ENCODE measurements at places on chromosomes 2 and 18.
A peak's percentile ranks its signal among the peaks of the same experiment; 100 is the strongest.

- no peak for DNase-seq
These were observed 280.2 kb downstream of the SRBD1 start for GRCh38 chr2:45330637-45331409.

- no peak for DNase-seq
These were observed 39.9 kb upstream of the TSPYL6 start for GRCh38 chr2:54295911-54296310.

GRCh38 chr2:48221846-48222516 lies 308.0 kb upstream of the STON1 start:
- DNase-seq: no peak

GRCh38 chr18:22552899-22553460 lies 135.3 kb upstream of the CTAGE1 start:
- DNase-seq: no peak

DNA sequence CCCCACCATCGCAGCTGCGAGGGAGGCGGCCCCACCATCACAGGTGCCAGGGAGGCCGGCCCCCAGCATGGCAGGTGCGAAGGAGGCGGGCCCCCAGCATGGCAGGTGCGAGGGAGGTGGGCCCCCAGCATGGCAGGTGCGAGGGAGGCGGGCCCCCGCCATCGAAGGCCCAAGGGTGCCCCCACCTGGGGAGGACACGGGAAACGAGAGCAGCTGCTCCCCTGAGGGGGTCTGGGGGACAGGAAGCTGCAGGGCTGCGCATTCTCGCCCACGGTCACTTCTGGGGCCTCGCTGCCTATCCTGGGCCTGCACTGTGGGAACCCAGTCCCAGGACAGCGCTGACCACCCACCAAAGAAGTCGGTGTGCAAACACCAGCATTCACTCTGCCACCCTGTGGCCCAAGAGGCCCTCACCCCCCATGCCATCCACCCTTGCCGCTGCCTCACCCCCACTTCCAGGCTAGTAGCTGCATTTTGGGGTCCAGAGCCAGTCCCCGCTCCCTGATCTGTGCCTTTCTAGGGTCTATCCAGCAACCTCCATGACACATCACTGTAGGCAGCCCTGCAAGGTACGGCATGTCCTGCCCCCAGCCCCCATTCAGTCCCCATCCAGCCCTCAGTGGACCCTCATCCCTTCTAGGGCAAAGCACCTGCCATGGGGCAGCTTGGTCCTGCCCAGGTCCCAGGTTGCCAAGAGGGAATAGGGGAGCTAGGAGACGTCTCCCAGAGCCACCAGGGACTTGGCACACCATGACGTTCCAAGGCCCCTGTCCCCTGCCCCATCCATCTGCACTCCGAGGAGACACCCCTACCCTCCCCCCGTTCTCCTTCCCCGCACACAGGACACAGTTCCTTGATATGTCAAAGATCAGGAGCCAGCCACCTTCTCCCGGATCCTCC lies 24.0 kb upstream of the GPC1 start:
- no peak for DNase-seq

- peak; percentile 93 for DNase-seq
These were observed 12.4 kb upstream of the GMCL1 start for GRCh38 chr2:69816923-69817542.

DNA sequence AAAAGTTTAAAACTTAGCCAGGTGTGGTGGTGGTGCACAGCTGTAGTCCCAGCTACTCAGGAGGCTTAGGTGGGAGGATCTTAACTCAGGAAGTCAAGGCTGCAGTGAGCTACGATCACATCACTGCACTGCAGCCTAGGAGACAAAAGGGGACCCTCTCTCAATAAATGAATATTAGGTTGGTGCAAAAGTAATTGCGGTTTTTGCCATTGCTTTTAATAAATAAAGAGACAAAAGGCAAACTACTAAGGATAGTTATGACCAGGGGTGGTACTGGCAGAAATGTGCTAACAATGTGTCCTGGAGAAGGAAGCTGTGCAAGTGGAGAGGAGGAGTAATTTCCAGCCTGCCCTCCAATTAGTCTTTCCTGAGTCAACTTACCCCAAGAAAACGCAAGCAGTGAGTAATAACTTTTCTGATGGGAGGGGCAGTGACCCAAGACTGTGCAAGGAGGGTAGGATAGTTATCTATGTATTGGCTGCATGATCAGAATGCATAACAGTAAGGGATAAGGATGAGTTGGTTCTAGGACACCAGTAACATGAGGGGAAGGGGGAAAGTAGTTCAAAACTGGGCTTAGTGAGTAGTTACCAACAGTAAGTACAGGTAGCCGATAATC lies 1.5 kb downstream of the EXOC6B start:
- DNase-seq: no peak

DNA sequence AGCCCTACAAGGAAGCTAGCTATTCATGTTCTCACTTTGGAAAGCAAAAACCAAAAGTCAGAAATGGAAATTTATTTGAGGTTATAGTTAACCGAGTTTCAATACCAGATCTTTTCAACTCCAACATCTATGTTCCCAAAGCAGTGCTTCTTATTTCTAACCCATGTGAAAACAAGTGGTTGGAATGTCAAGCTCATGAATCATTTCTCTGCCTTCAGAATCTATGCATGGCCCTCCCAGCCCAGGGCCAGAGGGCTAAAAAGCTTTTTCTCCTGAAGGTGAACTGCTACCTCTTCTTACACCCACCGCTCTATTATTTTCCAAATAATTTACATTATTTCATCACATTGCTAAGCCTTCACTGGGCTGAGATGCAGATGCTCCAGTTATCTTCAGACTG lies 158.4 kb downstream of the SP3 start:
- no peak for DNase-seq

- DNase-seq: no peak
These were observed 359.4 kb upstream of the KCNH7 start for GRCh38 chr2:163198007-163198406.

DNA sequence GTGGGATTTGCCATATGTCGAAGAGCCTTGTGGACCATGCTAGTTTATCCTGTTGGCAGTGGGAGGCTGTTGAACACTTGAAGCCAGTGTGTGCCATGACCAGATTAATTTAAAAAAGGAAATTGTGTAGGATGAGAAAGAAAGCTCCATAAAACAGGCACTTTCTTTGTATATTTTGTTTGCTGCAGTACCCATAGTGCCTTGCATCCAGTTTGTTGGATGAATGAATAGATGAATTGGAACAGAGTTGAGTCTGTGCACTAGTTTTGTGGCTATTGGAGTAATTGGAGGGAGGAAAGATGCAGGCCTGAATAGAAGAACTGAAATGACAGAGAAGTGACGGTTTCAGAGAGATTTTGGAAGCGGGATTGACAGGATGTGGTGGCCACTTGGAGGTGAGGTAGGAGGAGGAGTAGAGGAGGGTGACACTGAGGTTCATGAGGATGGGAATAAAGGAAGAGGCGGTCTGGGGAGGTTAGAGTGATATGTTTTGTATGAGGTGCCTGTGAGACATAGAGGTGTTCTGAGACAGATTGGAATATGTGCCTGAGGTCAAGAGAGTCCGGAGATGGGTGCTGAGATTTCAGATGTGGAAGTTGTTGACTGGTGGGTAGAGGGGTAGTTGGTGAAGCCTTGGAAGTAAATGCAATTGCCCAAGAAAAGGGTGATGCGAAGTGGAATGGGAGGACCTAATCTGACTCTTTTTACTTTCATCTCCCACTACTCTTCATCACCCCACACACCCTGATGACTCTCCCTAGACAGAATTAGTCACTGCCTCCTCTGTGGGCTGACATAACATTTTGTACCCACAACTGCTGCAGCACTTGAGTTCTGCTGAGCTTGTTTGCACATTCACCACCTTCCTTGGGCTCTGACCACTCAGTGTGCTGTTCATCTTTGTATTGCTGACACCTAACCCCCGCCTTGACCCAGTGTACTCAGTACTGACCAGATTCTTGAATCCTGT lies 5.1 kb downstream of the DGUOK start:
- no peak for DNase-seq

DNA sequence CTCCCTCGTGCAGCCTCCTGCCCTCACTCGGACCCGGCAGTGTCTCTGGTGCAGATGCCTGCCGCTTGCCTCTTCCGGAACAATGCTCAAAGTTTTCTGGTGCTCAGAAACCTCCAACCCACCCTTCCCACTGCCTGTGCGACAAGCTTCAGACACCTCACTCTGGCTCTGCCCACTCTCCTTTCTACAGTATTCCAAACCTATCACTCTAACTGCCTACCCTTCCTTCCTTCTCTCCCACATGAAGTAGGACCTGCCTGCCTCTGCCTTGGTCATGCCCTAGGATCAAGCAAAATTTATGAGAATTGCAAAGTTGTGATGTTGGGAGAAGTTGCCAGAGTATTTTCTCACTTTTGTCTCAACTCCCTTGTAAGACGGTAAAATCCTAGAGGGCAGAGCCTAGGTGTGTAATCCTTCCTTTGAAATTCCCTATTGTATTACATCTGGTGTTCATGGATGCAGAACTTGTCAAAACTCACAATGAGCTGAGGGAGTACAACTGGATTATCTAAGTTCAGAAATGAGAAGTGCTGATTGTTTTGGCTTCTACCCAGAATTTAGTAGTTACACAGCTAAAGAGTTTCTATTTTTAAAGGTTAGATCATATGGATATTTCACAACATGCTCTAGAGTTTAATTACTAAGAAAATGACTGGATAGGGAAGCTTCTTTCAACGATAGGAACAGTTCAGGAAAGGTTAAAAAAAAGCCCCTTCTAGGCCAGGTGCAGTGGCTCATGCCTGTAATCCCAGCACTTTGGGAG lies 7.2 kb downstream of the NPC1 start:
- DNase-seq: no peak

DNA sequence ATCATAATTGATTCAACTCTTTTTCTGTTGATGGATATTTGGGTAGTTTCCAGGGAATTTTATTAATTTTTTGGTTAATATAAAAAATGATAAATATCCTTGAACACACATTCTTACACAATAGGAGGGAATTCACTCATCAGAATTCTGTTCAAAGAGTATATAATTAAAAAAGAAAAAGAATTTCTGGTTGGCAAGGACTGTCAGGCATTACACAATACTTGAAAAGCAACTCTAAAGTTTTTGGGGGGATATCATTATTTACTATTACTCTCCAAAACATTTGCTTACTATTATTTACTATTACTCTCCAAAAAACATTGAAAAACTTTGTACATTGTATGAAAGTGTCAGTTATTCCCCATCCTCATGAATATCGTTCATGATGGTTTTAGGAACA lies 38.0 kb downstream of the G6PC2 start:
- no peak for DNase-seq

GRCh38 chr2:134212746-134213145 lies 41.1 kb upstream of the MGAT5 start:
- DNase-seq: no peak

GRCh38 chr2:38634684-38635083 lies 31.2 kb upstream of the GALM start:
- DNase-seq: no peak

- DNase-seq: no peak
These were observed 62.4 kb downstream of the SATB2 start for GRCh38 chr2:199395311-199395710.

GRCh38 chr18:13872932-13873331 lies 42.4 kb downstream of the MC2R start:
- no peak for DNase-seq

DNA sequence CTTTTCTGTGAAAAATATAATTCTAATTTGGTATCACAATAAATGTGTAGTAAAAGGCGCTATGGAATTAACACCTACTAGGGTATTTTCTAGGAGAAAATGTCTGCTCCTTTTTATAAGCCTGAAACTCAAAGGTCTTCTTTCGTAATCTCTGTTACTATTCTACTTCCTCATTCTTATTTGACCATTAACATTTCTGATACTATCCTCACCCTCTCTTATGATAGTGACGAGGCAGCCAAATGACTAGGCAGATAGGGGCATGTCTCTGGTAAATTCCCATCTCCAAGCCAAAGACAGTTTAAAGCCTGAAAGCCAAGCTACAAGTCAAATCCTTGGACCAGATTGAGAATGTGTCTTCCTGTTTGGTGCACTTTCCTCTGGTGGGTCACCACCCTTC lies 251.7 kb downstream of the LRRTM4 start:
- DNase-seq: no peak

GRCh38 chr2:10225291-10226037 lies 77.2 kb upstream of the HPCAL1 start:
- peak; percentile 60 for DNase-seq

GRCh38 chr2:54166121-54166773 lies 50.8 kb downstream of the ACYP2 start:
- no peak for DNase-seq

GRCh38 chr2:106272216-106272807 lies 78.2 kb upstream of the UXS1 start:
- DNase-seq: no peak

- DNase-seq: no peak
These were observed 958 bp upstream of the ALLC start for GRCh38 chr2:3656762-3657721.

DNA sequence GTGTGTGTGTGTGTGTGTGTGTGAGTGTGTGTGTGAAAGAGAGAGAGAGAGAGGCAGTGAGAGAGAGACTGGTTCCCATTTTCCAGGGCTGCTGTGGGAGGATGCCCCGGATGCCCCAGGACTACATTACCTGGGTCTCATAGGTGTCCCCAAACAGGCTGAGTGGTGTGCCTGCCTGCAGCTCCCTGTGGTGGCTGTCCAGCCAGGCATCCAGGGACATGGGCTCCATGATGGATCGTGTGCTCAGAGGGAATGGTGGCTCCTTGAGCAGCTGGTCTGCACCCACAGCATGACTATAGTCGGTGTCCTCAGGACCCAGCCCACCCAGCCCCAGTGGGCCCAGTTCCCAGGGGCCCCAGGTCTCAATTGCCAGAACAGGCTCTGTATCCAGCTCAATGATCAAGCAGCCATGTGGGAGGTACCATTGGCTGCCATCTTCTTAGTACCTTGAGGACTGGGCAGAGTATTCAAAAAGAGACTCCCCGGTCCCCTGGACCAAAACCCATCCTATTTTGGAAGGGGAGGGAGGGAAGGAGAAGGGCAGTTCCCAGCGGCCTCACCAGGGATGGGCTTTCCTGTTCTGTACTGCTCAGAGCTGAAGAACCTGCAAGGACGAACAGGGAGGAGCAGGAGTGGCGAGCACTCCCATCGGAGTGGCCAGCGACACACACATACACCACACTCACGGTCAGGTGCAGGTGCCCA lies 5.8 kb upstream of the OXER1 start:
- no peak for DNase-seq

- DNase-seq: no peak
These were observed 28.2 kb downstream of the GEMIN6 start for GRCh38 chr2:38806015-38806732.

GRCh38 chr18:58257461-58257860 lies 213.4 kb downstream of the NEDD4L start:
- DNase-seq: peak; percentile 55

DNA sequence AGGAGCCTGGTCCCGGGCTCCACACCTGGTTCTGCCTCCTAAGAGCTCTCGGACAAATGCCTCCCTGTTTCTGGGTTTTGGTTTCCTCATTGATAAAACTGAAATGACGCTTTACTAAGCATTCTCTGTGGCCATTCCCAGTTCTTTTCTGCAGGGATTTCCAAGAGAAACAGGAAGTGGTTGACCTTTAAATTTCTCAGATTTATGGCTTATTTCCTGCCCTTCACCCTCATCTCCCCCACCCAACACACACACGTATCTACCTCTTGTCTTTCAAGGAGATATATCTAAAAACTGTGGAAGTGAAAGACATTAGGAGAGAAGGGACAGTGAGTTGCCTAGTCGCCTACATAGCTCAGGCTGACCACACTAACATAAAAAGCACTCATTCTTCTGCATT lies 53.0 kb downstream of the PIEZO2 start:
- DNase-seq: no peak

Data from NCI-H1417 (cell line).